ENCODE measurements at places on chromosomes 2 and 18.

DNA sequence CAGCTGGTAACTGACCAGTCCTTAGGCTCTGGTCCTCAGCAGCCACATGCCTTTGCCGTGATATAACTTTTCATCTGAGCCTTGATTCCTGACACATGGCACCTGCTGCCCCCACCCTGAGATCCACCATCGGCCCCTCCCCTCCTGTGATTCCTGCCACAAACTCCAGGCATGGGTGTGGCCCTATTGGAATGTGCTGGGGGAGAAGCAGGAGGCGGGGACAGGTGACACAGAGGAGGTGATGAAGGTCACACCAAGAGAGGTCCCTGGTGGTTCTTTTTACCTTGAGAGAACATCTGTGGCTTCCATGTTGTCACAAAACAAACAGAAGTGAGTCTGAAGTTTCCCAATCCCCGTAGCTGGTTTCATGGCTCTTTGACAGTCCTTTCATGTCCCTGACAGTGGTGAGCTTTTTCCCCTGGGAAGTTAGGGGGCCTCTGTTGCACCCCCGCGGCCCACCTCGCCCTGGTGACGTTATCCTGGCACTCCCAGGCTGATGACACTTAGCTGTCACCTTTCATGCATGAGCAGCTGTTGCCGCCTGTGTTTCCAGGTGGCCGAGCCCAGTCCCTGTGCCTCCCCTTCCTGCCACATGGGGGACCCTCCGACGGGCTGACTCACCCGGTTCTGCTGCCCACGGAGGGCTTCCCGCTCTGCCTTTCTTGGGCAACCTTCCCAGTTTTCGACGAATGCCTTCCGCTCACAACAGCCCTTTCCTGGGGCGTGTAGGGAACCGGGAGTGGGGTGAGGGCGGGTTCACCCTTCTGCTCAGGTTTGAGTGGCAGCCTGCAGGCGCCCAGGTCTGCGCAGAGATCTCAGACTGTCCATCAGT, 66.3 kb upstream of the GLI2 start:
- no peak for DNase-seq

DNA sequence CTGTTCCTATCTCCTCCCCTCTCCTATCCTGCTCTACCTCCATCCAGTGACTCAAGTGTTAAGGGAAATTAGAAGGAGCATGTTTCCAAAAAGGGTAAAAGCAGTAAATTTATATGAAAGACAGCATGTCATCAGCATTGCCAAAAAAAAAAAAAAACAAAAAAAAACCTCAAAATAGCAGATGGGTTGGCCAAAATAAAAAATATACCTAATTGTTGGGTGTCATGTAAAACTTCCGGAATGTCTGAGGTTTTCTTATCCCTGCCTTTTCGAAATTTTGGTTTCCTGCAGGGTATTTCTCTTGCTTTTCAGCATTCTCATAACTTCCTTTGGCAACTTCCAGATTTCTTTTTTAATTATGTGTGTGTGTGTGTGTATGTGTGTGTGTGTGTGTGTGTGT, 241.6 kb upstream of the FN1 start:
- no peak for DNase-seq

DNA sequence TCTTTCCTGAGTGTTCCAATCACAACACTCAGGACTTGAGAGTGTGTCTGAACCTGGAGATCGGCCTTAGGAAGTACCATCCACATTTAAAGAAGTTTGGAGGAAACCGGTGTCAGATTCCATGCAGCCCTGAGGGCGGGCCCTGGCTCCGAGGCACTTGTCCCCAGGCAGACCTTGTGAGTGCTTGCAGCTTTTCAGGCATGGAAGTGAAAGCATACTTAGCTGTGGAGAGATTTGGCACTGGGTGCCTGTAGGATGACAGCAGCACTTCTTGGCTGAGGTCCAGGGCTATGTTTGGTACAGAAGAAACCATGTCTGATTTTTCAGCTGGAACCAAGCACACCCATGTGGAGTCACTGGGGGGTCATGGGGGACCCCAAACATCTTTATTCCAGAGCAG, 230.8 kb downstream of the SEPTIN10 start:
- no peak for DNase-seq

- DNase-seq = no peak
These were observed 5.2 kb downstream of the PARD6G start for GRCh38 chr18:80241919-80242777.

DNA sequence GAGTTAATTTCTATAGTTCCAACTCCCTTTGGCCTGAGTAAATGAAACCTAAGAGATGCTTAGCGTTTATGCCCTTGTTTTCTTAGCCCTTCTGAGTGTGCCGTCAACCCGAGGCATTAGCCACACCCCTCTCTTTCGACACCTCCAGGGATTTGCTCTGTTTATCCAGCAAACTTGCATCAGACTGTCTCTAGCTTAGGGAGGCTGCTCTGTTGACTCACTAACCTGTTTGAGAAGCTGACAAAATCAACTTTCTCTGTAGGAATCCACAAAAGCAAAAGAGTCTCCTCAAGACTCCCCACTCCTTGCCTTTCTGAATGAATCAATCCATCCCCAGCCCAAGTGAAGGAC, 317.6 kb downstream of the TNS1 start:
- peak; percentile 93 for DNase-seq

- no peak for DNase-seq
These were observed 57.8 kb upstream of the CYP26B1 start for GRCh38 chr2:72205504-72205881.

- DNase-seq = no peak
These were observed 16.6 kb downstream of the NPPC start for GRCh38 chr2:231909631-231910030.

GRCh38 chr2:53654396-53654795, 113.2 kb upstream of the CHAC2 start:
- DNase-seq = no peak

- no peak for DNase-seq
These were observed 86.5 kb upstream of the TTC39C start for GRCh38 chr18:23927821-23928746.

GRCh38 chr2:7719876-7720275, 802.7 kb downstream of the RNF144A start:
- no peak for DNase-seq

GRCh38 chr2:207953354-207953753, 72.0 kb downstream of the PLEKHM3 start:
- DNase-seq = no peak

DNA sequence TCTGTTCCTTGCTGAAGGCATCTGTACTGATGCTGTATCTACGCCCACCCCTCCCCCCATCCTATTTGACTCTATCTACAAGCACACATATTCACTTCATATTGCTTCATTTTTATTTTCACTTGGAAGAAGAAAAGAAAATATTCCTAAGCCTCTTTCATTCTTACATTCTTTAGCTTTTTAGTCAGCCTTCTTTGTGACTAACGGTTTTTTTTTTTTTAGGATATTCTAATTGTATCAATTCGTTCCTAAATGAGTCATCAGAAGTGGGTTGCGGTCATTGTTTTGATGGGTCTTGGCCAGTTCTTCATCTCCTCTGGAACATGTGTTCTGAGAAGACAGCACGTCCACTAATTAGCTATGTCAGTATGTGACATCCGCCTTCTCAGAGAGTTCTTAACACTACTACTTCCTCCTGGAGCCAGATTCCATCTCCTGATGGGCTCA, 88.7 kb downstream of the MYO1B start:
- DNase-seq = no peak

GRCh38 chr2:127650041-127650784, 4.3 kb downstream of the GPR17 start:
- no peak for DNase-seq

DNA sequence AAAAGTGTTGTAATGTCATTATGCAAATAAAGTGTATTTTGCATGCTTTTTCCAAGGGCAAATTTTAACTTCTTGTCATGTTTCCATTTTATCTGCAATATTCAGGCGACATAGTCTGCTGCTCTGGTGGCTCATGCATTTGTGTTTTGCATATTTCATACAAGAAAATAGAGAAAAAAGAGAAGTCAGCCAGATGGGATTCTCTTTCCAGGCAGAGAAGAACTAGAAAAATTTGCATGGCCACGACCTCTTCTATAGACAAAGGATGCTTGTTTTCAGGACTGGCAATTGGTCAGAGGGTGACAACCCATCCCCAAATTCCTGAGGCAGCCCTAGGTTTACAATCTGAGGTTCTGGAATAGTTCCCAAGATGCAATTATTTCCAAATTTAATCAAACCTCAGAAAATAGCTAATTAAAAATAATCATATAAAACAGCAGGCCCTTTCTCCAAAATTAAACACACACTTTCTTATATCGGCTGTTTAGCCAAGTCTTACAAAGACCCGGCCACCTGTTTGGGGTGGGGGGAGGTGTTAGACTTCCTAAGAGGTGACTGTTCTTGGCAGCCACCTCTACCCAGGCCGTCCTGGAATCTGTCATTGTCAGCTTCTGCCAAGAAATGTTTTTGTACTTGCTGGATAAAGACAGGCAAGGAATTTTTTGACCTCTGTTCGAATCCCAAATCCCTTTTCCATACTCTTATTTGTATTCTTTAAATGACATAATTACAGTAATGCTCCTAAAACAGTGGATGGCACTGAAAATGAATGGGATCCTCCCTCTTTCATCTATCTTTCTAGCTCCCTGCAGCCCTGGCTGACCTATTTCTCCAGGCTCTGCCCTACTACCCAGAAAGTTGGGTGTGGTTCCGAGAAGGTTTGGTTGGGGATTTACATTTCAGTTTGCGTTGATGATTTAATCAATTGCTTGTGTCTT, 20.8 kb upstream of the SOS1 start:
- DNase-seq = no peak

GRCh38 chr18:28151434-28151833, 25.5 kb downstream of the CDH2 start:
- no peak for DNase-seq

DNA sequence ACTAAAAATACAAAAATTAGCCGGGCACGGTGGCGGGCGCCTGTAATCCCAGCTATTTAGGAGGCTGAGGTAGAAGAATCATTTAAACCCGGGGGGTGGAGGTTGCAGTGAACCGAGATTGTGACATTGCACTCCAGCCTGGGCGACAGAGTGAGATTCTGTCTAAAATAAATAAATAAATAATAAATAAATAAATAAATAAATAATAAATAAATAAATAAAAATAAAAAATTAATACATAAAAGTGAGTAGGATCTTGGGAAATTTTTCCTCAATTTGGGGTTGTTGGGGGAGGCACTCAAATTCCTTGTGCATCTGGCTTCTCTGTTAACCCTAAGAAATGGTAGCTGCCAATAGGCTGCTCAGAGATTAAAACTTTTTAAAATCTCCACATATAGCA, 20.3 kb upstream of the FOXI3 start:
- no peak for DNase-seq

- no peak for DNase-seq
These were observed 8.0 kb upstream of the KCMF1 start for GRCh38 chr2:84962917-84963316.

DNA sequence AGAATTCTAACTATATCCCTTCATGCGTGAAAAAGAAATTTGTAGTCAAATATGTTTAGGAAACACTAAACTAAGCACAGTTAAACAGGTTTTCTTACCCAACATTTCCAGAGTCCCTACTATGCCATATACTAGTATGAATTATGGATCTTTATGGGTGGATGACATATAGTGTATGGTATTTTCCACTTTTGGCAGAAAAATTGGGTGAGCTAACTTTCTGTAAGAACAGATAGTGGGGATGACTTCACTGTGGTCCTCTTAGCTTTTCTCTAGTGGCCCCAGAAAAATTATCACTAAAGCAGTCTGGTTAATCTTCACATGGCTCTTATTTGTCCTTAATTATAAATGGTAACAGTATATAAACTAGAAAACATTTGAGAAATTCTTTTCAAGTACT, 240.0 kb upstream of the GULP1 start:
- no peak for DNase-seq

- DNase-seq = no peak
These were observed 22.4 kb downstream of the HRH4 start for GRCh38 chr18:24482821-24483220.

DNA sequence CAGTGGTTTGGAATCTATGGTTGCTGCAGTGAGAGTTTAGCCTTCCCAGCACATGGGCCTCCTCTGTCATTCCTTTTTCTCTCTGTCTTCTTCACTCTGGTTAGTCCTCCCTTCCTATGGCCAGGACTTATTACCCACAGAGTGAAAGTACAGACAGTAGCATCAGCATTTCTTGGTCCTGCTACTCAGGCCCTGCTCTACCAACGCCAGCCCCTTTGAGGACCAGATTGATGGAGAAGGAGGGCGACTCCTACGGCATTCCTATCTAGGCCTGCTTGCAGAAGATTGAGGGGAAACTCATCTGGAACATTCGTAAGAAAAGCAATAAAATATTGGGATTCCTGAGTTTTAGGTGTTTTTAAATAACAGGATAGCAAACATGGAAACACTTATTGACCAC, 43.5 kb downstream of the BMP10 start:
- DNase-seq = no peak

DNA sequence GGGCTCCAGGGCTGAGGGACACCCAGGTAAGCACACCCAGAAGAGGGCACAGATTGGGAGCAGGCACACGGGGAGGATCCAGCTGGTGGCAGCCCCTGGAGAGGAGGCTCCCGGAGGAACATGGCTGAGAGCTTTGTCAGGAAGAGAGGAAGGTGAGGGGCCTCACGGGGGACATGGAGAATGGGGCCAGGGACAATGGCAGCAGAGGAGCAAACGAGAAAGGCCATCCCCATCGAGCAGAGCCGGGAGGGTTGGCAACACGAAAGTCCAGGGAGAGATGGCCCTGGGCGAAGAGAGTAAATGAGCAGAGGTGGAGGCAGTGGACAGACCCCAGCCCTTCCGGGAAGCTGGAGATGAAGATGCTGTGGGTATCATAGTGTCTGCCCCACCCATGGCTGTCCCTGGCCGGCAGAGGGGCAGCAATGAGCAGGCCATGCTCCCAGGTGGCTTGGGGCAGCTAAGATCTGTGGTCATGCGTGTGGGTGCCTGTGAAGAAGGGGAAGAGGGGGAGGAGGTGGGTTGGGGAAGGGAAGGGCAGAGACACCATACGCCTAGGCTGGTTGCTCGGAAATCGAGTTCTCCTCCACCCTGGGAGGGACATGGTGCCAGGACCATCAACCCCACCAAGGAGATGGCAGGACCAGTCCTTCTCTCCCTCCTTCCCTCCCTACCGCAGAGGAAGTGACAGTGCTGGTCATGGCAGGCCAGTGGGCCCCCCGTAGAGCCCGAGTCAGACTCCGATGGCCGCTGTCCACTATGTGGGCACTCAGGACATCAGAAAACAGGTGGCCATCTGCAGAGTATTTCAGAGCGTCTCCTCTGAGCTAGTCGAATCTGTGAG, 191.7 kb downstream of the NDUFA10 start:
- DNase-seq = peak; percentile 56

GRCh38 chr18:2709316-2709715, 53.8 kb downstream of the SMCHD1 start:
- no peak for DNase-seq

- no peak for DNase-seq
These were observed 206.4 kb upstream of the SESTD1 start for GRCh38 chr2:179470992-179471391.

GRCh38 chr2:218125626-218126080, at the start of gene CXCR2:
CXCR2 (plus strand) TSS chr2:218126028; CDS start chr2:218134802, 8,774 bp downstream.
- DNase-seq = no peak
